ENCODE measurements at places on chromosomes 7 and 10. TPM values are rescaled to one million over a fixed set of nuclear protein-coding genes. Genes with fewer than 3 reads are reported as not detected.

The CD36 gene
- total RNA-seq = 41.0 TPM

The STAG3 gene
- total RNA-seq = 0.50 TPM

The HOXA11 gene
- not detected for total RNA-seq

The CYP2C8 gene
- 0.17 TPM for total RNA-seq

The LAMB4 gene
- 0.17 TPM for total RNA-seq

The SVOPL gene
- not detected for total RNA-seq

The BZW2 gene
- total RNA-seq = 43.3 TPM

The SPDYE11 gene
- total RNA-seq = not detected

The OR2A2 gene
- total RNA-seq = not detected

The STAM gene
- 21.6 TPM for total RNA-seq

The CYP2C19 gene
- total RNA-seq = not detected

The SFTPA1 gene
- total RNA-seq = not detected

The FGL2 gene
- total RNA-seq = 97.6 TPM

The KIAA1217 gene
- 0.26 TPM for total RNA-seq

The SLC16A9 gene
- 0.26 TPM for total RNA-seq

The VSTM4 gene
- 4.4 TPM for total RNA-seq

The GIMAP2 gene
- total RNA-seq = 16.2 TPM

The SSC4D gene
- 0.33 TPM for total RNA-seq

The TMEM273 gene
- not detected for total RNA-seq

The CYP2W1 gene
- not detected for total RNA-seq

The CXCL12 gene
- 611 TPM for total RNA-seq

The HOXA4 gene
- total RNA-seq = 0.51 TPM

The PRR15 gene
- total RNA-seq = not detected

The KCNIP2 gene
- 0.77 TPM for total RNA-seq

The ASZ1 gene
- total RNA-seq = not detected

The KMT2C gene
- 24.1 TPM for total RNA-seq

The CREM gene
- total RNA-seq = 29.9 TPM

The VDAC2 gene
- 151 TPM for total RNA-seq

Measured in fibroblast of lung (primary cell).